ENCODE measurements at places on chromosomes 5 and 9. TPM values are rescaled to one million over a fixed set of nuclear protein-coding genes. Genes with fewer than 3 reads are reported as not detected.

PCDHGC4 gene
- polyA plus RNA-seq, result 0.35 TPM

DNA sequence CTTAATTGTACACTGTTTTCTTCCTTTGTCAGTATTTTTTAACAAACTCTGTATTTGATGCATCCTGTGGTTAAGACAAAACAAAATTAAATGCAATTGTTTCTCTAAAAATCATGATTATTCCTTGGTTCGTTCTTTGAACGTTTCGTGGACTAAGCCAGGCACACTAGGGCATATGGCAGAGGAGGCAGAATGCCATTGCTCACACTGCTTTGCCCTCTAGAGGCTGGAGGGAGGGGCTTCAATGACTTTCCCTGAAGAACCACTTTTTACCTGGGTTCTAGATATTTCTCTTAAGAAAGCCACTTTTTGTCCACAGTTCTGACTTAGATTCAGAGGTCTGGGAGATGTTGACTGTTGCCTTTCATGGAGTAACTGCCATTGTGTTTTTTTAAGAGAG, 236.2 kb upstream of the ADAMTSL1 start:
- no peak overlapping the region for H3K27ac ChIP-seq
- no peaks in the 10 kb centered on the region for H3K36me3 ChIP-seq

GRCh38 chr5:147223343-147223742, 11.5 kb upstream of the STK32A start:
- DNase-seq, result no peak
- no peak overlapping the region for H3K27ac ChIP-seq
- H3K4me1 ChIP-seq, result no peaks in the 10 kb centered on the region
- no peaks in the 10 kb centered on the region for H3K27me3 ChIP-seq

RGS3 gene
- 31.6 TPM for polyA plus RNA-seq

DNA sequence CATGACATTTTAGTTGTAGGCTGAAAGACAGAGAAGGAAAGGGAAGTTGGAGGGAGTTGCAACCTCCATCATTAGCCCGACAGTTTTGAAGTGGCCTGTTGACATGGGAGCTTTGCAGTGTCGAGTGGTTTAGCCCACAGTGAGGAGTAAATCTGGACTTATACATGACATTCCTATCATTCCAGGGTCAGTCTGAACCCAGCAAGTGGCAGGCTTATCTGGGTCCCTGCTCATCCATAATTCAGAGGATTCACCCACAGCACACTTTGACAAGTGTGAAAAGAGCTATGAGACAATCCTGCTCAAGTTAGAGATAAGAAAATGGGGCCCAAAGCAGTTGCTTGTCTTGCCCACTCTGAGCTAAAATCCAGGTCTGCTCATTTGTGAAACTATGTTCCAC, 8.4 kb upstream of the TNC start:
- DNase-seq, result no peak
- no peaks in the 10 kb centered on the region for H3K4me1 ChIP-seq
- H3K36me3 ChIP-seq, result no peaks in the 10 kb centered on the region

DNA sequence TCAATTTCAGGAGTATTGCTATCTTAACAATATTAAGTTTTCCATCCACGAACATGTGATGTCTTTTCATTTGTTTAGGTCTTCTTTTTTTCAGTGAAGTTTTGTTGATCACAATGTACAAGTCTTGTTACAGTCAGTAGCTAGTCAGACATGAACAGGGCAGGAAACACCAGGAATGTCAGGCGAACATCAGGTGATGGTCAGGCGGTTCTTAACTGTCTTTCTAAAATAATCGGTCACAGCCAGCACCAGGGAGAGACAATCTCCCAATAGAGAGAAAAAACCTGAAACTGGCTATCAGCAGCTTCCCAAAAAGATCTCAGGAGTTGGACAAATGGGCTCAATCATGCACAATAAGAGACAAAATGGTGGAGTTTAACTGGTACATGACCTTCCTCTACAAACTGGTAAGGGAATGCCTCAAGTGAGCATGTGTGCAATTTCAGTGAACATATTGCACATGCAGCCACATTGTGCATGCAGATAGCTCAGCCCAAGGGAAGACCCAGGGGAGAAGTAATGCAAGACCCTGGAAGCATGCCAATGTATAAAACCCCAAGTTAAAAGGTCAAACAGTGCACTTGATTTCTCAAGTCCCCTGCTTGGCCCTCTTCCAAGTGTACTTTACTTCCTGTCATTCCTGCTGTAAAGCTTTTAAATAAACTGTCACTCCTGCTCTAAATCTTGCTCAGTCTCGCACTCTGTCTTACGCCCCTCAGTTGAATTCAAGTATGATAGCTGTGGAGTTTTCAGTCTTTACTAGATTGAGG, 176.1 kb upstream of the RASEF start:
- H3K27ac ChIP-seq, result no peak overlapping the region
- H3K36me3 ChIP-seq, result no peaks in the 10 kb centered on the region
- no peaks in the 10 kb centered on the region for H3K27me3 ChIP-seq
- peaks cover 11% of the 10 kb centered on the region for H3K4me1 ChIP-seq
- H3K4me3 ChIP-seq, result no peak overlapping the region
